Fibroblast of skin of left biceps (primary cell): ENCODE measurements at places on chromosomes 6 and 20.

GRCh38 chr6:104227508-104227907, 632.2 kb downstream of the HACE1 start:
- DNase-seq, result no peak

- no peak for DNase-seq
Measured at GRCh38 chr20:34343458-34344211, 19.4 kb upstream of the ITCH start.

DNA sequence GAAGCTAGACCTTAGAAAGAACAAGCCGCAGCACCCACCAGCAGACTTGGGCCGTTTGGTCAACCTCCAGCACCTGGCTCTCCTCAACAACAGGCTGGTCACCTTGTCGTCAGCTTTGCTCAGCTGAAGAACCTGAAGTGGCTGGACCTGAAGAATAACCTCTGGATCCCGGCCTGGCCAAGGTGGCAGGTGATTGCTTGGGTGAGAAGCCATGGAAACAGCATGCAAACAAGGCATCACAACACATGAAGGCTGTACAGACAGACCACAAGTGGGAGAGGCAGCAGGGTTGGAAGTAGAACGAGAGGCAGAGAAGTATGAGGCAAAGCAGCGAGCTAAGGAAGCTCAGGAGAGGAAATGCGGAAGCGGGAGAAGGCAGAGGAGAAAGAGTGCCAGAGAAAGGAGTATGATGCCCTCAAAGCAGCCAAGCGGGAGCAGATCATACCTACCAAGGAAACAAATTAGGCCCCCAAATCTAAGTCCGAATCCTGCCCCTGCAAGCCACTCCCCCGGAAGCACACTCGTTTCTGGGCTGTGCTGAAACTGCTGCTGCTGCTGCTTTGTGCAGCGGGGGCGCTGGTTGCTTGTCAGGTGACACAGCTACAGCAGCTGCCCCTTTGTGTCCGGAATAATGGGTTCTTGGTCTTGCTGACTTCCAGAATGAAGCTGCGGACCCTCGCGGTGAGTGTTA, 121.6 kb upstream of the LGSN start:
- DNase-seq, result no peak

DNA sequence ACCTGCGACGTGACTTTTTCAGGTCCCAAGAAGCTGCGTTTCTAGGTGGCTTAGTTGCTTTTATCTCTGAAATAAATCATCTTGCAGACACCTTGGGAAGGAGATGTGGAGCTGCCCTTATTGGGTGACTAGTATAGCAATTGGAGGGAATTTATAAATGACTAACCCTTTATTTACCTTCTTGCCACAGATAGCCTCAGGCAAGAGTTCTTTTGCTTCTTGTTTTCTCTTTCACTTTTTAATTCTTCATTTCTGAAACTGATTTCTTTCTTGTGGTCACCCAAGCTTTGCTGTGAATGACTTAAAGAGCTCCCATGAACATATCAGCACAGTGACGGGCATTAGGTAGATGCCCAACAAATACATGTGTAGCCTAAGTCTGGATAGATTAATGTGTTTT, 3.0 kb downstream of the ADGRF4 start:
- DNase-seq, result no peak

GRCh38 chr6:129276986-129277385, 394.0 kb downstream of the LAMA2 start:
- no peak for DNase-seq

DNA sequence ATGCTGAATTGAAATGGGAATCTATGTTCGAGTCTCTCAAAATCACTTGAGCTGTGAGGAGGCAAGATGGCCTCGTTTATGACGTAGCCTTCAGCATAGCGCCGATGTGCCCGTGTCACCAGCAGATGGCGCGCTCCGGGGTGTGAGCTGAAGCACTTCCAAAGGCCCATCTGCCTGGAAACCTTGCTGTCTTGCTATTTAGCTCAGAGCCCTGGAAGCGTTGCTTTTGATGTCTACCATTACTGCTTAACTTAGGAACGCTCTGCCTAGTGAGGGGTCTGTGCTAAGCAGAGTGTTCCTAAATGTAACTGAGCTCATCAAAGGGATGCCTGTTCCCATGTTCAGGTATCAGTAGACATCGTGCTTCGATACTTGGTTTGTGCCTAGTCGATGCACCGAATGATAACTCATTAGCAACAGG, 67.7 kb downstream of the SYCP2L start:
- DNase-seq, result peak; percentile 49

DNA sequence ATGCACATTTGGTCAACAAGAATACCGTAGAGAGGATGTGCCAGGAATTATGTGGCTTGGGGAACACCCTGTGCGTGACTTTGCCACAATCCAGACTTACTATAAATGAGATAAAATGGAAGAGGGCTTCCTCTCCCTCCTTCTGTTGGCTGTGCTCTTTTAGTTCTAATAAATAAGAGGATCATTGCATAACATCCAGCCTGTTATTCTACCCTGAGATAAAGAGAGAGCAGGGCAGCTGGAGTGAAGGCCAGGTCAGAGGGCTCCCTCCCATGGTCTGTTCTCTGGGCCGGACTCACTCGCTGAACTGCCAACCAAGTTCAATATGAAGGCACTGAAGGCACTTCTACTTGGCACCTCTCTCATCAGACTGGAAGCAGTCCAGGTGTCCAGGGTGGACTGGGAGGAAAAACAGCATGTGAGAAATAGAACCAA, 91.7 kb downstream of the MTFR2 start:
- DNase-seq, result no peak

- DNase-seq, result peak; percentile 91
Measured at GRCh38 chr20:38073307-38074071, 39.9 kb downstream of the RPRD1B start.

DNA sequence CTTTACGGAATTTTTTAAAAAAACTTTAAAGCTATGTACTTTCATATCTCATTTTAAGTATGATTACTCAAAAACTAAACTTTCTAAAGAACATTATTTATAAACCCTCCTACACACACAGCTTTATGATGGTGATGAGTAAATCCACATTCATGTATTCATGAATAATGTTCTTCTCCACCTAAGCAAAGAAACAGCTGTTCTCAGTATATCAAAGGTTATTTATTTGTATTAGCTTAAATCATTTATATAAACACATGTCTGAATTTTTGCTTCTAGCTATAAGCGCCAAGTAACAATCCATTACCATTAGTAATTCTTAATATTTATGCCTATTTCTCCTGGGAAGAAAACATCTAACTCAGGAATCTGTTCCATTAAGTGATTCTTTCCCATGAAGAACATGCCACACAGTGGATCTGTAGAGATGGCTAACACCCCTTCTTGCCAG, 63.3 kb downstream of the SMLR1 start:
- DNase-seq, result peak; percentile 56

- no peak for DNase-seq
Measured at GRCh38 chr20:54980103-54980960, 504.9 kb downstream of the DOK5 start.

DNA sequence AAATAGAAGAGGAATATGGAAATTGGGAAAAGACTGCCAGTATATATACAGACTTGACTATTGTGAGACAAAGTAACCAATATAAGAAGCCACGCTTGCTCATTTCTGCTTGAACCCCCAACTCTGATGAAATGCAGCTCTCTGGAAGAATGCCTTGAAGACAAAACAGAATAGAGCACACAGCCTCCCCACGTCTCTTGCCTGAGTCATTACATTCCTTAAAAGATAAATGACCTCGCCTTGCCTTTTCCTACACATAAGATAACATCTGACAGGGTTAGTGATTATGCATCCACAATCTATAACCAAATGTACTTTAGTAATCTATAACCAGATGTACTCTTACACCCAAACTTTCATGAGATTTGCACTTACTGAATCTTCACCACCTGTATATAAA, 141.1 kb upstream of the EEF1E1 start:
- DNase-seq, result peak; percentile 7

GRCh38 chr6:125598422-125598821, 151.0 kb upstream of the HEY2 start:
- no peak for DNase-seq

DNA sequence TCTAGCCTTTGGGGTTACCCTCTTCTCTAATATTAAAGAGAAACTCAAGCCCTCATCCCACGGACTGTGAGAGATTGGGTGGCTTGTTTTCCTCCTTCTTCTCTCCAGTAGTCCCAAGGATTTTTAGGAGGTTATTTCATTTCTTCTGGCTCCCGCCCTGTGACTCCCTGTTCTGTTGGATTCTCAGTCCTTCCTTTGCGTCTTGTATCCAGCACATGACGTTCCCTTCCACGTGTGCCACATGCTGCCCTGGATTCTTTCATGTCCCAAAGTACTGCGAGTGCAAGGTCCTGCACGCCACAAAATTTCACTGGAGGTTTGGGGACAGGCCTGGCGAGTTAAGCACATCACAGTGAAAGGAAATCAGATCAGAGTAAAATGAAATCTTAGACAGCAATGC, 213.4 kb downstream of the PACRG start:
- DNase-seq, result no peak

GRCh38 chr20:7856756-7857155, 83.5 kb downstream of the HAO1 start:
- DNase-seq, result no peak
